H54 (cell line): ENCODE measurements at places on chromosomes 3 and 15.

GRCh38 chr3:58609990-58610389 lies 32.8 kb upstream of the FAM107A start:
- no peak for DNase-seq

- no peak for DNase-seq
These were observed 28.4 kb downstream of the ANKRD28 start for GRCh38 chr3:15769256-15769915.

DNA sequence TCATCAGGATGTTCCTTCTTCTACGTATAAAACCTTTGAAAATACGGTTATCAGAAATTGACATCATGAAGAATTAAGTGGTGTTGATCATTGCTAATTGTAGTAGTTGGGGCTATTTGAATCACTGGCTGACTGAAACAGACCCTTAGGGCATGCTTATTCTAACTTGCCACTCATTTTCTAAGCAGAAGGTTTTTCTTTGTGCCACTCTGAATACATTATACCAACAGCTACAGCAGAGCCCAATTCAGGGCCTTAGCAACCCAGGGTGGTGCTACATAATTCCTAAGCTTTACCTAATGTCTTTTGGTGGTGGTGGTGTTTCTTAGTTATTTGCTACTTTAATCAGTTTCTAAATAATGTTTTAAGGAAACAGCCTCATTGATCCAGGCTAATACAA lies 524.2 kb downstream of the NLGN1 start:
- DNase-seq = no peak

DNA sequence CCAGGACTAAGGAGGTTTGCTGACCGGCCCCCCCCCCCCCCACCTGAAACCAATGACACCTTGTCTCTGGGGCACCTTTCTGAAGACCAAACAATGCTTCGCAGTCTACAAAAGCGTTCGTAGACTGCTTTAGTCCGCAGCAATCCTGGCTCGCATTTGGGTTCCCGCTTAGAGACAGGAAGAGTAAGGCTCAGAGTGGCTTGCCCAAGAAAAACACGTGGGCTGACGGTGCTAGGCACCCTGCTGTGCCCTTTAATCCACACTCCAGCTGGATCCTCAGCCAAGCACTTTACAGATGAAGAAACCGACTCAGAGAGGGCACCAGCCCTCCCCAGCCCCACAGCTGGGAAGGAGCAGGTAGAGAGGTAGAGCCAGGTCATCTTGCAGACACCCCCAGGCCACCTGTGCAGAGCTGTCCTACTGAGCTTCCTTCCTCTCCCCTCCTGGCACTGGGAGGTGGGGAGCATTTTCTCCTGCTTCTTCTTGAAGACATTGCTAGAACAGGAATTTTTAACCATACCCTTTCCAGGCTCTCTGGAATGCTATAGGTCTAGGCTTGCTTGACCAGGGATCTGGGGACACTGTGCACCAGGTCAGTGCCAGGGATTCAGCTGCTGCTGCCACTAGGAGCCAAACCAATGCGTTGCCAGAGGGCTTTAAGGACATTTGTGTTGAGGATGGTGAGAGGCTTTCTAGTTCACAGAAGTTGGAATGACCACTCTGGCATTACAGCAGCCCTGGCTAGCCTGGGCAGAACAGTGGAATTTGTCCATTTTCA lies 1.0 kb upstream of the KLF15 start:
- DNase-seq = no peak

DNA sequence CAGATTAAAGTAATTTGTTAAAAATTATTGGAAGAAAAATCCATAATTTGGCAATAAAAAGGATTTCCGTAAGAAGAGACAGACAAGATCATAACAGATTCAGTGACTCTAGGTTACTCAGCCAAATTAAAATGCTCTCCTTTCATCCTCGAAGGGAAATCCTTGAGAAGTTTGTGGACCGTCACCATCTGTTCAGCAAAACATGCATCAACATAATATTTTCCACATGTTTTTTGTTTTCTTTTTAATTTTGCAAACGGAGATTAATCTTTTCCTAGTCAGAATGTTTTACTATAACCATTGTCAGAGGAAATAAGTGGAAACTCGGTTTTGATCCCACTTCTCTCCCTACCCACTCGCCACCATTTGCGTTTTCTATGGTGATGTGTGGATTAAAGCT lies 128.3 kb downstream of the TMCO5A start:
- DNase-seq = no peak

DNA sequence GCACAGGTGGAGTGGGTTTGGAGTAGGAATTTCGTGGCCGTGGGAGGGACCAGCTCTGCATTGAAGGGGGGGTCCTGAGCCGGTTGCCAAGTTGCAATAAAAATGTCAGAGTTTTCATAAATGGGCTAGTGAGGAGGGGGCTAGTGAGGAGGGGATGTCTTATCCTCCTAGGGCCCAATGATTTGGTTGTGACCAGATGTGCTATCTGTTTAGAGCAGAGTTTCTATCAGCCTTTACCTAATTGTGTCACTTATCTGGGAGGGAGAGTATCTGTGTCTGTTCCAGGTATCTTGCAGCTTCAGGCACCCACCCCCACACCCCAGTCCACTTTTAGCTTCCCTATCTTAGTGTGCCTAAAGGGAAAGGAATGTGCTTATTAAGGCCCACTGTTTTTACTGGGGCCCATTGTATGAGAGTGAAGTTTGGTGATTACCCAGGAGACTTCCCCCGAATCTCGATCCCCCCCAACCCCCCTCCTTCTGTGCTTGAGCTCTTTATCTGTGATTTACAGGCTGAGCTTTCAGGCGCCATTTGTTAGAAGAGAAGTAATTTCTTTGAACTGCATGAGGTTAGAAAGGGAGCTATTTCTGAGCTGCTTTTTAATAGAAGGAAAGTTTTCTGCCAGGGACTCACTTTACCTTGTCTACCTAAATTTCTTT lies 42.6 kb downstream of the PPCDC start:
- DNase-seq = no peak

DNA sequence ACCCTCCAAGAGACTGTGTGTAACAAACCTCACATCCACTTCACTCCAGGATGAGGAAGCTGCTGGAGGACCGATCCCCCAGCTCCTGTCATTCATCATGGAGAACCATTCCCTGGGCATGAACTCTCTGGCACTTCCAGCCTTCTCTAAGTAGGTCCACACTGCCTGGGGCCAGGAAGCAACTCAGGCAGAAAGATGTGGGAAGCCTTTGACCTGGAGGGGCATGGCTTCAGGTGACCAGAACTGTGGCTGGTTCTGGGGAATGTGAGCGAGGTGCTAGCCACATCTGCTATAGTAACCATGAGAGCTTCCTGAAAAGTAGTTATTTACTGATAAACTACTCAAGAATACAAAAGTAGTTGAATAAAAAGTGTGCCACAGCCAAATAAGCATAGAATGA lies 173.7 kb upstream of the CTDSPL start:
- no peak for DNase-seq

GRCh38 chr3:55296791-55297190 lies 190.3 kb downstream of the WNT5A start:
- no peak for DNase-seq

DNA sequence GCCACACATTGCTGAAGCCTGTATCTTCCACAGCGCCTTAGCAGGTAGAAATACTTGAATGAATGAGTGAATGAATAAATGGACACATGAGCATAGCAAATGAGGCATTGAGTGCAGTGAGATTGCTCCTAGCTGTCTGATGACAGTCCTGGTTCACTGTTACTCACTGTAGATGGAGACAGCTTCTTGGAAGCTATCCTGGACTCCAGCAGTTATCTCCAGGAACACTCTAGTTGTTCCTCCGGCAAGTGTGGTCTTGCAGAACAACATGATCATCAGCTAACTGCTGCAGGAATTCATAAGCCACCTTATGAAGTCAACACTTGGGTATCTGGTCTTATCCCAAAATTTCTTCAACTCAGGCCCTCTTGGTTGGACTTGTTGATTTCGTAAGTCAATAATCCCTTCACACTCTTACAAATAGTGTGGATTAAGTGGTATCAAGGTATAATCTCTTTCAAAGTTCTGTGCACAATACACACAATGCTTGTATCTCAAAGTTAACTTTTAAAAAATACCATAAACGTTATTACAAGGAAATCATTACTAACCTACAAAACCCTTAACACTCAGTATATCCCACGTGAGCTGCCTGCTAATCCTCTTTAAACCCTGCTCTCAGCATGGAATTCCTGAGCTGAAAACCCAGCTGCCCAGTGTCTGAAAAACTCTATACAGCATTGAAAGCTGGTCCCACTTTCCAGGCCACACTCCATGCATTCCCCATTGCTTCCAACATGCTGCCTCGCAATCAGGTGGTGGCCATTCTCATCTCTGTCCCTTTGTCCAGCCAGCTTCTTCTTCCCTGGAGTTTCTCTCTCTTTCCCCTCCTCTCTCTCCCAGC lies 14.4 kb upstream of the ZBTB38 start:
- DNase-seq = no peak

DNA sequence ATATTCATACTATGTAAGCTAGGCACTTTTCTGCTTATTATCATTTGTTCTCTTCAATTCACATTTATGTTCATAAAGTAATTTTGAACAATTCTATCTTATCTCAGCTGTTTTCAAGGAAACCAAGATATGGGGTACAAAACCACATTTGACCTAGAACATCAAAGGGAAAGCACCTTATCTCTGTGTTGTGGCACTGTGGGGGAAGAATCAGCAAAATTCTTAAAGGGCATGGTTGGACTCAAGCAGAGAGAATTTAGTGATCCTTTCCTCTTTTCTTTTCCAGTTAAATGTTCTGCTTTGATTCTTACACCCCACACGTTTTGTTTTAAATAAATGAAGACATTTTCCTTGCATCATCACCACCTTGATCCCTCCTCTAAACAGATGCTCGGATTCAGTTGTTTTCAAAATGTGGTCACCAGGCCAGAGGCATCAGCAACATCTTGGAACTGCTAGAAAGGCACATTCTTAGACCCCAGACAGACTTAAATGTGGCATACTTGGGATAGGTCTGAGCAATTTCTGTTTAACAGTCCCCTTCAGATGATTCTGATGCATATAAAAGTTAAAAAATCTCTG lies 128.4 kb upstream of the TP63 start:
- no peak for DNase-seq

DNA sequence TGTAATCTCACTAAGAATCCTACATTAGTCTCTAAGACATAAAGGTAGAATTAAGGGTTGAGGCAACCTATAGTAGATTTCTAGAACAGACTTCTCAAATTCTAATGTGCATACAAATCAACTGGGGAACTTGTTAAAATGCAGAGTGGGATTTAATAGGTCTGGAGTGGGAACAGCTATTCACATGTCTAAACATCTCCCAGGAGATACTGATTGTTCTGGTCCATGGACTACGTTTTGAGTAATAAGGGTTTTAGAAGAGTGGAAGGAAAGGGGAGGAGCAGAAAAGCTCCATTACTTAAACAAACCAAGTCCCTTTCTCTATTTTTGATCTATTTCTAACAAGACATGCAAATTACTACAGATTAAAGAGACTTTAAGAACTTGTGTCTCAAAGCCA lies 524.8 kb downstream of the TUSC7 start:
- DNase-seq = no peak

DNA sequence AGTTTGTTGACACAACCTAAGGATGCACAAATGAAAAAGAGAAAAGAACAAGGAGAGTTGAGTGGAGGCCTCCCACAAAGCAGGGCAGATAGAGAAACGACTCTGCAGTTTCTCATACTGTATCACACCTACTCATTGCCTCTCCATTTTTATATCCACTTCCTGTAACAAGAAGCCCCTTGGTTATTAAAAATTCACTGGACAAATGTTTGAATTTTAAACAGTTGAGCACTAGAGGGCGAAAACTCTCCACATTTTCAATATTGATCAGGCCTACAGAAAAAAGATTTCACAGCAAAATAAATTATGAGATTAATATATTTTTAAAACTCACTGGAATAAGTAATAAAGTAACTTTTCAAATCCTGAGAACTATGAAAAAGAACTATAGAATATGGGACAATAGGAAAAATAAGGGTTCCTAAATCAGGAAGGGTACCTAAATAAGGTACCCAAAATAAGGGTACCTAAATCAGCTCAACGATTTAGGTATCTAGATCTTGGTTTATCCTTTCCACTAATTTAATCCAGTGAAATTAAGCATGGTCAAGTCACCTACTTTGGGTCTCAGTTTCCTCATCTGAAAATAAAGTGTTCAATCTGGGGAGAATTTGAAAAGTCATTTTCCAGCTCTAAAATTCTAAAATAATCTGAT lies 47.0 kb upstream of the PPIB start:
- no peak for DNase-seq

GRCh38 chr3:58353722-58354553 lies 21.2 kb downstream of the PXK start:
- no peak for DNase-seq

GRCh38 chr3:191105418-191105817 lies 93.6 kb upstream of the OSTN start:
- no peak for DNase-seq

DNA sequence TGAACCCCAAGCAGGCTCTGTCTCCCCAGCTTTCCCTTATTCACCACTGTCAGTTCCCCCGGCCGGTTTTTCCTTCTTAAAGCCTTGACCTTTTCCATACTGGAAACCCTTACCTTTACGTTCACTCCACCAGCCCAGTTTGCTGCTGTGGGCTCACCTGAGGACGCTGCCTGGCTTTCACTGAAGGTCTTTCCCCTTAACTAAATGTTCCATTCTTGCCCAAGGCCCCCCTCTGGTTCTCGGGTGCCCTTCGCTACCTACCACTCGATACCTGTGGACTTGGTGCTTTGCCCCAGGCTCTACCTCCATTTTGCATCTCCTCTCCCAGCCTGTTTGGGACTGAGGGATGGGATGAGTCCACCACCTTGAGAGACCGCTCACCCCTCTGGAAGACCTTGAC lies 851 bp downstream of the AP2M1 start:
- no peak for DNase-seq

DNA sequence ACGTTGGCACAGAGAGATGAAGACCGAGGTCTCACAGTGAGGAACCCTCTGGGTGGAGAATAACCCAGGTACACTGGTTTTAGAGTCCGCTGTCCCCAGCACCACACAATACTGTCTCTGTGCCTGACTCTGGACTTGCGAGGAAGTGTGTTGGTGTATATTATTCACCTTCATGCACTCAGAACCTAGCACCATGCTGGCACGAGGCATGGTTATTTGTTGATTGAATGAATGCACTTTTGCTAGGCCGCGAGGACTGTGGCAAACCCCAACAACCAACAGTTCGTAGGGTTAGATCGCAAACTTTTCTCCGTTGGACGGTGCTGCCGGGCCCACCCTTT lies 484 bp upstream of the C3orf52 start:
- DNase-seq = no peak

DNA sequence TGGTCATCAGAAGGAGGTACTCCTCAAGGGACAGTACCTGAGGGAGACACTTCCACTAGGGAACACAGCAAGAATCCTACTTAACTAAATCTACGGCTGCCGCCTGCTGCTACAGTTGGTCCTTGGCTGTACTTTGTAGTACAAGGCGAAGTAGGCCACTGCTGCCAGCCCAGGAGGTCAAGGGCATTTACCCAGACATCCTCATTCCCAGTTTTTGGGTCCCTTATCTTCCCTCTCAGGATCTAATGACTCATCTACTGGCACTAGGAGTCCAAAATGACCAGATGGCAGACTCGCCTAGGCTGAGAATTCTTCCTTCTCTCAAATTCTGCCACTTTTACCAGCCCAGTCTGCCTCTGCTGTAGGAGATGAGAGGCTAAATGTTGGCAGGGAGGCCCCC lies 27.1 kb upstream of the LAMP3 start:
- no peak for DNase-seq
